M059J (cell line): ENCODE measurements at places on chromosomes 2 and 18. TPM values are rescaled to one million over a fixed set of nuclear protein-coding genes. Genes with fewer than 3 reads are reported as not detected.
A peak's percentile ranks its signal among the peaks of the same experiment; 100 is the strongest.

DNA sequence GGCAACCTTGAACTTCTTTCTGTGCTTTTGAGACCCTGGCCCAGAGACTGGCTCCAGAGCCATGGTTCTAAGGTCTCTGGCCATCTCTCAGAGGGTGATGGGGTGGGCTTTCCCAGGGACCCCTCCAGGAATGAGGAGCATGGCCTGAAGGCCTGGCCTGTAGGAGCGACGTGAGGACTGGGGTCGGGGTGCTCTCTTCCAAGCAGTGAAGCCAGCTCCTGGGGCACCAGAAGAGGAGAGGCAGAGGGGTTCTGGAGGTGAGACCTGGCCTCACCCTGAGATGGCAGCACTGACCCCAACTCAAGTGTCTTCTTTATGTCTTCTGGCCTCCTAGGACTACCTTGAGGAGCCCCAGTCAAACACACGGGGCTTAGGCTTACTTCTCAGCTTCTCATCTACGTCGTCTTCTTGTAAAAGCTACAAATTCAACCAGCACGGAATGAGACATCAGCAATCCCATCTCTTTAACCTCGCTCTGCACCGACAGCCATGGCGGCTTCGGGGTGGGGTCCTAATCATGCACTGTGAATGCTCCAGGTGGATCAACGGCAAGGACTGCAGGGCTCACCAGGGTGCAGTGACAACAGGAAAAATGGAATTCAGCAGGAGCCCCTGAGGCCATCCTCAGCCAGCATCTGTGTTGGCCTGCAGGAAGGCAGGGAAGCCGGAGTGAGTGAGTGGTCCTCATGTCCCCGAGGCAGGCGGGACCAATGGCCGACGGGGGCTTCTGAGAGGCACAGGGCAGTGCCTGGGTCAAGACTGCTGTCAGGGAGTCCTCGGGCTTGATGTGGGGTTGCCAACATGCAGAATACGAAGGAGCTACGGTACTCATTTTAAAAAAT lies 214.1 kb downstream of the HDAC4 start:
- DNase-seq, result no peak

- DNase-seq, result no peak
These were observed 15.5 kb downstream of the TBC1D8 start for GRCh38 chr2:101135412-101136296.

- DNase-seq, result peak; percentile 45
These were observed 323.9 kb downstream of the XIRP2 start for GRCh38 chr2:167212014-167212648.

DNA sequence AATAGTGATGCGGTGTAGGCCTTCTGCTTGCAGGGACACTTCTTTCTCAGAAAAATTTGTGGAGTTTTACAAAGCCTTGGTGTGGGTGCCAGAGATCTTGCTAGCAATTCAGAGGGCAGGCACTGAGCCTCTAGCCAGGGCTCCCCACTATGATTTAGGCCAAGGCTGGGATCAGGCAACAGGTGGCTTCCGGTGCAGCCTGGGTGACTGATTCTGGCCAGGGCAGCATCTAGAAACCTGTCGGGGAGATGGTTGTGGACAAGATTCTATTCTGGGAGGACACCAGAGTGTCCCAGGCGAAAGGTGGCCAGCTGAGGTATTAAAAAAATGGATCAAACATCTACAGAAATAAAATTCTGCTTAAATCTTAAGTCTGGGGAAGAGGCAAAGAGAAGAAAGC lies 21.5 kb upstream of the TNP1 start:
- no peak for DNase-seq

- no peak for DNase-seq
These were observed 15.8 kb downstream of the CCDC74A start for GRCh38 chr2:131543385-131543891.

- no peak for DNase-seq
These were observed 60.0 kb downstream of the BOLA3 start for GRCh38 chr2:74087696-74088095.

- DNase-seq, result no peak
These were observed 3.6 kb downstream of the TEX51 start for GRCh38 chr2:126902152-126902835.

DNA sequence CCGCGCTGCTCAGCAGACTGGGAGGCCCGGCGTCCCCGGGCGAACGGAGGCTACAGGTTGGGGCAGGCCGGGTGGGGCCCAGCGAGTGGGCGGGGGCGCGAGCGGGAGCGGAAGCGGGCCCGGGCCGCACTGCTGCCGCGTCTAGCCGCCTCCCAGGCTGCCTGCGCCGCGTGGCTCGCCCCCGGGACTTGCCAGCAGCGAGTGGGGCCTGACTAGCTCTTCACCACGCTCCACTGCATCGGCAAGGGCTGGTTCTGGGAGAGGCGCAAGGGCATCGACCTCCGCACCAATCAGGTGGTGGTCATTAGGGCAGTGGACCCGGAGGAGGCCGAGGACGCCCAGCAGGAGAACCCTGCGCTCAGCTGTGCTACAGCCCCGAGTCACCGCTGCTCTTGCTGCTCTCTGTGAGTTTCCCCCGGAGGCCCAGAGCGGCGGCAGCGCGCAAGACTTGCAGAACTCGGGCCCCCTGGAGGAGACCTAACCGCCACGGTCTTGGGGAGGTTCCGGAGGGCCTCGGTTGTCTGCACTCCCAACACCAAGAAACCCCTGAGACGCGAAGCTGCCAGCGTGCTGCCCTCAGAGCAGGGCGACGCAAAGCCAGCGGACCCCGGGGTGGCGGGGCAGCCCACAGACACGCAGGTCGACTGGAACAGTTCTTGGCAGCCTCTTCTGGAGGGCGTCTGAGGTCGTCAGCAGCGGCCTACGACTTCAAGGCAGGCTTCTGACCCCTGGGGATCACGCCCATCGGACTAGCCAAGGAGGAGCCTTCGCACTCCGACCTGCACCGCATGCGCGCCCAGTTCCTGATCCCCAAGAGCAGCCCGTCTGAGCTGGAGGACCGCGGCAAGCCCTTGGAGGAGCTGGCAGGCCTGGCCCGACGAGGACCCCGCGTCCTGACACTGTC lies 27.2 kb upstream of the PTPN2 start:
- DNase-seq, result no peak

ITGB6 gene
- 0.49 and 1.6 TPM in 2 replicates for total RNA-seq

ACMSD gene
- total RNA-seq, result not detected in 2 replicates
